Putamen (tissue), 1 donor: ENCODE measurements at places on chromosomes 2 and 18.

GRCh38 chr2:234823196-234823876 lies 128.5 kb upstream of the SH3BP4 start:
- no peak for DNase-seq

DNA sequence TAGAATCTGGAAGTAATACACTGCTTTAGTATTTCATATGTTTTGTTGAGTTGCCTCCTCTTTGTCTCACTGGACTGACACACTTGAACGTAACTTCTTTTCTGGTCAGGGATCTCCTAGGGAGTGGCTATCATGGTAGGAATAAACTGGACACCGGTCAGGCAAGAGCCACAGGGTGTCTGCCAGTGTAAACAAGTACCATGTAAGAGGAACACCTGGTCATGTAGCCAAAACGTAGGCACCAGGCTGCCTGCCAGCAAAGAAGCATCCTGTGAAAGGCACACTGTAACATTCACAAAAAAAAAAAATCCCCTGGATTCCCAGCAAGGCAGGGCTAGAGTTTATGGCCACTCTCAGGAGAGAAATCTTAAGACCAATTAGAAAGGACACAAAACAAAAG lies 372.8 kb upstream of the RND3 start:
- no peak for DNase-seq

DNA sequence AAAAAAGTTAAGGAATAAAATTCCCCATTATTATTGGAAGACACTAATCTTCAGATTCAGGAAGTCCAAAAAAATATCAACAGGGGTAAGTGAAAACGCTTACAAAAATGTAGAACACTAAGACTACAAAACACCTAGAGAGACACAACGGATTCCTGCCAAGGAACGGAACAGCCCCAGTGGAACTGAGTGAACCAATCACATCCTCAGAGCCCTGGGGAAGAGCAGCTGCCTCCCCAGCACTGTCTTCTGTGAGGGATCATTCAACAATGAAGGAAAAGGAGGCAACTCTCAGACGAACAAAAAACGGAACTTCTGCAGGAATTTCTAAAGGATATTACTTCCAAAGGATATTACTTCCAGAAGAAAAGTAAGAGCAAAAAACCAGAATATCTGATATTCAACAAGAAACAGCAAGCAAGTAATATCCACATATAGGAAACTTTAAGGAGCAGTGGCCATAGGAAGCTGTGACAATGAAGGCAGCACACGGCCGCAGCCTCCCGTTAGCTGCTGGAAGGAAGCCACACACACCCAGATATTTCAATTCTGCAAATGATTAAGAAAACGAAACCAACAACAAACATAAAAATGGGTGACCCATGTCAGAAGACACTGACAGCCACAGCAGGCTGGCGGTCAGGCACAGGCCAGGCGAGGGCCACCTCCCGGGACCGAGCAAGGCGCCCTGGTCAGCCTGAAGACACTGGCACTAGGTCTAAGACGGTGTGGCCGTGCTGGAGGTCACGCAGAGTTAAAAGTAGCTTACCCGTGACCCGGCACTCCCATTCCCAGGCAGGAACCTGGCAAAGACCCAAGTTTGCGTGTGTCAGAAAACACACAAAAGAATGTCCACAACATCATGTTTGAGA lies 81.8 kb downstream of the HDAC4 start:
- DNase-seq: no peak

DNA sequence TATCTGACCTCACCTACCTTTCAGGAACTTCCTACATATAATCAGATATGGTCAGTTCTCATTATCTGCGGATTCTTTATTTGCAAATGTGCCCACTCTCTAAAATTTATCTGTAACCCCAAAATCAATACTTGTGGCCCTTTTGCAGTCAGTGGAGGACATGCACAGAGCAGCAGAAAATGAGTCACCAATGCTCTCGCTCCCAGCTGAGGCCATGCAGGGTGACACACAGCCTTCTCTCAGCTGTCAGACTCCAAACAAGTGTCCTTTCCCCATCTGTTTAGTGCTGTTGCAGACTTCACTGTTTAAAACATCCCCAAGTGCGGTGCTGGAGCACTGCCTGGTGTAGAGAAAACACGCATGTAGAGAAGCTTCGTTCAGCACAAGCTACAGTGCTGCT lies 171.9 kb upstream of the SALL3 start:
- DNase-seq: no peak

DNA sequence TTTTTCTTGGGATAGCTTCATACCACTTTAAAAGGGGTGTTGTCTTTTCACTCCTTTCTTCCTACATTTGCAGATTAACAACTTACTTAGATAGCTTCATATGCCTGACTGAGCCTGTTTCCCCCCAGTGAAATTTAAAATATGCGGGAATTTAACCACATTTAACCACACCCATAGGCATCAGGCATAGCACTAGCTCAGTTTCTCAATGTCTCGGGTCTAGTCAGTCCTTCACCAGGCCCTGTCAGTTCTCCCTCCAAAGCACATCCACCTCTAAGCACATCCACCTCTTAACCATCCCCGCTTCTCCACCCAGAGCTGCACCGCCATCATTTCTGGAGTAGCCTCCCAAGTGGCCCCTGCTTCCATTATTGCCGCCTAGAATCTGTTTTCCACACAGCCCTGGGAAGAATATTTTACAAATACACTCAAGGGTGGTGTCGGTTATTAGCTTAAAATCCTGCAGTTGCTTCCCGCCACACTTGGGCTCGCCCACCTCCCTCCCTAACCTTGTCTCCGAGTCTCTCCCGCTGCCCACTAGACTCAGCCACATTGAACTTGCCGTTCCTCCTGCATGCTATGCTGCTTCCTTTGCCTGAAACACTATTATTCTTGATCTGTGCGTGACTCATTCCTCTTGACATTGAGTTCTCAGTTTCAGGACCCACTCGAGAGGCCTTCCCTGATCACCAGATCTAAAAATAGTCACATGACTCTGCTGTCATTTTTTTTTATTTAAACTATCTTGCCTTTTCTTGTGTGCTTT lies 68.3 kb downstream of the SPTBN1 start:
- DNase-seq: no peak

- DNase-seq: no peak
Measured at GRCh38 chr2:134275058-134275862, 21.4 kb downstream of the MGAT5 start.

- DNase-seq: no peak
Measured at GRCh38 chr2:68250196-68250595, 2.1 kb downstream of the PPP3R1 start.

GRCh38 chr2:187577310-187577709 lies 23.1 kb upstream of the TFPI start:
- no peak for DNase-seq

DNA sequence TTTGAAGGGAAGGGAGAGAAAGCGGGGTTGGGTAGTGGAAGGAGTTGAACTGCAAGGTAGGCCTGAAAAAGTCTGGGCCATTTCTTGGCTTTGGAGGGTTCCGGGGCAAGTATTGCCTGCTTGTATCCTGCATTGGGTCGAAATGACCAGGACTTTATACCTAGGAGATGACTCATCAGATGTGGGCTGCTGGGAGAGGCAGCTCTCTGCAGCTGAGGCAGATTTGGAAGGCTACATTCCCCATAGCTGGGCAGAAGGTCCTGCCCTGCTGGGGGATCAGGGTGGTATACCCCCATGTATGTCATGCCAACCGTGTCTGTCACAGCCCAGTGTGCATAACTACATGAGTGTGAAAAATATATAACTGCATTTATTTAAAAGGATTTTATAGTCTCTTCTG lies 171.8 kb upstream of the SPRED2 start:
- DNase-seq: no peak
